ENCODE measurements at places on chromosomes 1 and 21.

GRCh38 chr21:31892686-31893085 is 19.9 kb downstream of the HUNK start:
- DNase-seq = no peak

DNA sequence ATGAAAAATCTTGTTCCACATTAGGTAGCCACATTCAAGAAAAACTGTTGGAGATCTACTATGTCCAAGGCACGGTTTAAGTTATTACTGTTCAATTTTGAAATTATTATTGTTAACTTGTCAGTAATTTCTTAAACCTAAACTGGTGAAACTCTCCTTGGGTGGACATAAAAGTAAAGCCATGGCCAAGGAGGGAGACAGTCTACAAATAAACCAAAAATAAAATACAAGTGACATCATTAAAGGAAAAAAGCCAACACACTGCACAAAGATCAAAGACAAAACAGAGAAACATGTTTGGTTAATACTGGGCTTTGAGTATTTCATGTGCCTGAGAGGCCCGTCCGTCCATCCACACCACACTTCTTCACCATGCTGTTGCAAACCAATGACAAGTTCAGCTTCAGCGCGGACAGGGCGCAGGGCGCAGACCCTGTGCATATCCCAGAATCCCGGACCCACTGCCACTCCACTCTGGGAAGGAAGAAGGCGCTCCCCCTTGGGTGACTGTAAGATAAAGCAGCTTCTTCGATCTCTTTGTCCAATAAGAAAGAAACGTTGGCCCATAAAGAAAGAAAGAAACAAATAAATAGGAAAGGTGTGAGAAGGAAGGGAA is 918 bp upstream of the RASAL2 start:
- DNase-seq = no peak

GRCh38 chr1:234969011-234969441 is 159.6 kb downstream of the TOMM20 start:
- no peak for DNase-seq

DNA sequence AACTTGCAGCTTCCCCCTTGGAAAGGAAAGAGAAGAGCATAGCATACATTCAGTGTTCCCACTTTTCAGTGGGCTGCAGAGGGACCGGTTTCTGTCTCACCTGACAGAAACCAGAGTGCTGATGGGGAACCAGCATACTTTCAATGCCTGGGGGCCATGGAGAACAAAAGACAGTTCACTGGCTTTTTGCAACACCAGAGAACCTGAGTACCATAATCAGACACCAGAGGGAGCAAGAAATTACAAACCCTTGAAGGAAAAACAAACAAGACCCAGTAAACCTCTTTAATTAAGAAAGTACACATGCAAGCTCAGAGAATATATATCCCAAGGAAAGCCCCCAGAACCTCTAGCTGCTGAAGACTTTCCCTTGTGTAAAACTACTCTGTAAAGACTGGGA is 51.1 kb downstream of the CSMD2 start:
- DNase-seq = no peak

GRCh38 chr1:228082918-228083870 is 686 bp downstream of the ARF1 start:
- no peak for DNase-seq

Measured in CD4-positive, alpha-beta T cell treated with Interleukin-15 for 1 hour (primary cell).